ENCODE measurements at places on chromosomes 11 and 22.

- no peak for DNase-seq
Measured at GRCh38 chr22:23801238-23801821, 14.6 kb downstream of the SMARCB1 start.

- DNase-seq = peak; percentile 76
Measured at GRCh38 chr11:12125609-12126149, 15.3 kb downstream of the MICAL2 start.

DNA sequence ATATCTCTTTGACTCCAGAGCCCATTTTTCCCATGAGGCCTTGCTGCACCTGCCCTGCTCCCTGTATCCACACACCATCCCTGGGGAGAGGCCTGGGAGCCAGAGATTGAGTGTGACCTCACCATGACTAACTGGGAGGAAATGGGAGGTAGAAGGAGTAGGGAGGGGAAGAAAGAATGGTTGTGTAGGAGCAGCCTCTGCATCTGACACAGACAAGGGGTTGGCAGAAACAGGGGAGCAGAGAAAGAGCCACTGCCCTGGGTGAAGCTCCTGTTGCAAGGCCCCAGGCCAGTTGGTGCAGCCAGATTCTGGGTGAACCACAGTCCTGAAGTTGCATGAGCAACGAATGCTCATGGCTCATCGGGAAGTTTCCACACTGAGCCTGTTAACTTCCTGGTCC is 32.4 kb downstream of the POU2F3 start:
- DNase-seq = peak; percentile 64

DNA sequence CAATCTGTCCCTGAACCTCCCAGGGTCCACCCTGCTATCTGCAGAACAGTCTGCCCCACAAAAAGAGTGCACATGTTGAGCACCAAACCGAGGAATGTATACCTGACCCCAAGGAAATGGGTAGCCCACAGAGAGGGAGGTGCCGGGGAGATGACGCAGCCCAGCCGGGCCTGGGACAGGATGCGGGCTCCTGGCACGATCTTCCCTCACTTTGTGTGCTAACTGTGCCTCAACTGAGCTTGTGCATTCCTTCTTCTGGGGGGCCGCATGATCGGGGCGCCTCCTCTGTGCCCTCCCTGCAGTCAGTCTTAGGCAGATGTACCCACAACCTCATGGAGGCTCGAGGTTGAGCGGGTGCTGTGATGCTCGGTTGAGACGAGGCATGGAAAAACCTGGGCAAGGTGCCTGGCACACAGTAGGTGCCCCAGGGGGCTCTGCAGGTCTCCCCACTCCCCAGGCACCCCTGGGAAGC is 2.4 kb downstream of the GAS2L1 start:
- peak; percentile 79 for DNase-seq

GRCh38 chr22:40894417-40894816 is 32.5 kb upstream of the DNAJB7 start:
- DNase-seq = no peak

- DNase-seq = no peak
Measured at GRCh38 chr11:86746514-86746913, 53.8 kb upstream of the PRSS23 start.

DNA sequence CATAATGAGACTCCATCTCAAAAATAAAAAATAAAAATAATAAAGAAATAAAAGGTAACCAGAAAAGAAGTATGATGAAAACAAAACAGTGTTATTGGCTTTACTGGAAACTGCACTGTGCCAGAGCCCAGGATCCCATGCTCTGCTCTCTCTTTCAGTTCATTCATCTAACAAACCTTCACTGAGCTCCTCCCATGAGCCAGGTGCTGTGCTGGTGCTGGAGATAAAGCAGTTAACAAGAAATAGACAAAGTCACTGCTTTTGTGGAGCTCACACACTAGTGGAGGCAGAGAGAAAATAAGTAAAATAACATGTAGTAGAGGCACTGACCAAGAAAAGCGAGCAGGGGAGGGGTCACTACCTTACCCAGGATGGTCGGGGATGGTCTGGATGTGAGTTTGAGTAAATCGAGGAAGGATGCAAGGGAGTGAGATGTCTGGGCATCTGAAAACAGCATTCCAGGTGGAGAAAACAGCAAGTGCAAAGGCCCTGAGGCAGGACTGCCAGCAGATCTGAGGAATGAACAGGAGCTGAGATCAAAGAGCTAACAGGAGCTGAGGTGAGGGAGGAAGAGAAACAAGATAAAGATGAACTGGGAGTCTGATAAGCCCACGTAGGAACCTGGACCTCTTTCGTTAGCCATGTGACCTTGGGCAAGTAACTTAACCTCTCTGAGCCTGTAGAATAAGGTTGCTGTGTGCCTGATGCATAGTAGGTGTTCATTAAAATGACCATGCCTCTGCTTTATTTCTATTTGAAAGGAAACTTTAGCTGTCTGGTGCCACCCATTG is 31.3 kb upstream of the CD82 start:
- no peak for DNase-seq

DNA sequence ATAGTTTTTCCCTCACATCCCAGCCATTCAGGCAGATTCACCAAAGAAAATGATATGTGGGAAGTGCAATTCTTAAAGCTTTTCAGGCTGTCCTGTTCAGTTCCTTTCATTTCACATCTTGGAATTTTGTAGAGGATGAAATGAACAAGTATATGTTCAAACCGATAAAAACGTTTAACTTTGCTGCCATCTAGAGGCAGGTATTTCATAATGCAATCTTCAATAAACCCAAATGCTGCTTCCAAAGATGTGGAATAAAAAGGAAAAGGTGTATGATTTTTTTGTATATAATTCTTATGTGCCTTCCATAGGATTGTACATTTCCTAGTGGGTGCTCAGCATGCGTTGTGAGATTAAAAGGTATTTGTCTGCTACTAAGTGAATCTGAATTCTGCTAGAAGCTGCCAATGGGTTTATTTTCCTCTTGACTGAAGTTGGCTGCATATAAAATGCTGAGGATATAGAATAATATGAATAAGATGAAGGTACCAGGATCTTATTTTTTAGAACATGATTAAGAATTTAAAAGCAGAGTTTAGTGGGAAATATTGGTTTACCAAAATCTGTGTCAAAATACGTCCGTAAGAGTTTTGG is 199.3 kb downstream of the PGR start:
- DNase-seq = peak; percentile 68

GRCh38 chr11:62611705-62612365 is 740 bp downstream of the EML3 start:
- DNase-seq = peak; percentile 56

DNA sequence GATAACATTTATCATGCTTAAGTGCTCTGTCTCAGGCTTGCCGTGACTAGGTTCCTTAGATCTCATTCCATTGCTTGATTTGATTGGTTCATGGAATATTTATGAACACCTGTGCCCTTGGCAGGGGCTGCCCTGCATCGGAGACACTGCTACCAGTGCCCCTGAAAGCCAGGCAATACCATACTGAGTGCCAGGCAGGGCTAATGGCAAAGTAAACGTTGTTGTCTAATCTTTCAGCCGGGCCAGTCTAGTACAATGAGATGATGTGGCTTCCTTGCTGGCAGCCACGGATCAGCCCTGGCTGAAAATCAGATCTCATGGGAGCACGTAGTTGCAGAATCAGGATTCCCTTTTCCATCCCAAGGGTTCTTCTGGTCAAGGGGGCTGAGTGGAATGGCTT is 5.0 kb upstream of the PGA3 start:
- DNase-seq = no peak

GRCh38 chr11:103486604-103487003 is 377.4 kb downstream of the DYNC2H1 start:
- DNase-seq = no peak

DNA sequence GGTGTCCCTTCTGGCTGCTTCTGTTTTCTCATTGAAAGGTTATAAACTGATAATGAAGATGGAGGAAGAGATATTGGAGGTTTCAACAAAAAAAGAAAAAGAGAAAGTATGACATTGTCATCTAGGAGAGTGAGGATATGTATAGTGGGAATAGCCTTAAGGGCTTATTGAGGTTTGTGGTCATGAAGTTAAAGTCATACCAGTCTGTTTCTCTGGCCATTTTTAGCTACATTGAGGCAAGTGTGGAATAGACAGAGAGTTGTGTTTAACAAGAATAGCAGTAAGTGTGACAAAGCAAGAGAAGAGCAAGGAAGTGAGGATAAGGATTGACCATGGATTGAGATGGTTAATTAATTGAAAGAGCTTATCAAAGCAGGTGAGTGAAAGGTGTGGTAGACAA is 110.4 kb downstream of the ELP4 start:
- no peak for DNase-seq

GRCh38 chr11:31107649-31108048 is 261.9 kb downstream of the DCDC1 start:
- DNase-seq = no peak

DNA sequence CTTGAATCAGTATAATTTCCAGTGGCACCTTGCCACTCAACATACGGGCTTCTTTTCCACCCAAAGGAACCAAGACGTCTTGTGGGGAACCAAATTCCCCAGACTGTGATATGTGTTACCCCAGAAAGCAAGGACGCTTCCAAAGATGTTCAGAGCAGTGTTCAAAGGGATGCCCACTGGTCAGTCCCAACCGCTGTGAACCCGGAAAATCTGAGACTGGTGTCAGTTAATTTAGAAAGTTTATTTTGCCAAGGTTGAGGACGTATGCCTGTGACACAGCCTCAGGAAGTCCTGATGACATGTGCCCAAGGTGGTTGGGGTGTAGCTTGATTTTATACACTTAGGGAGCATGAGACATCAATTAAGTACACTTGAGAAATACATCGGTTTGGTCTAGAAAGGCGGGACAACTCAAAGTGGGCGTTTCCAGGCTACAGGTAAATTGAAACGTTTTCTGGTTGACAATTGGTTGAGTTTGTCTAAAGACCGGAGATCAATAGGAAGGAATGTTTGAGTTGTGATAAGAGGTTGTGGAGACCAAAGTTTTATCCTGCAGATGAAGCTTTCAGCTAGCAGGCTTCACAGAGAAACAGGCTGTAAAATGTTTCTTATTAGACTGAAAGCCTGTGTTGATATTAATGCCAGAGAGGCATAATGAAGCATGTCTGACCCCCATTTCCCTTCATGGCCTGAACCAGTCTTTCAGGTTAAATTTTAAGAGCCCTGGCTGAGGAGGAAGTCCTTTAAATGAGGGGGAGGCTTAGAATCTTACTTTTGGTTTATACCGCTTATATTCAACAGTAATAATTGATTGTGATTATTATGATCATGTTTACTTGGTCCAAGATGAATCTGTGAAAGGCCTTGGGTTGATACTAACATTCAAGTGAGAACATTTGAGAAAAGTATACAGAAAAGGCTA is 6.8 kb downstream of the APOL3 start:
- DNase-seq = no peak

DNA sequence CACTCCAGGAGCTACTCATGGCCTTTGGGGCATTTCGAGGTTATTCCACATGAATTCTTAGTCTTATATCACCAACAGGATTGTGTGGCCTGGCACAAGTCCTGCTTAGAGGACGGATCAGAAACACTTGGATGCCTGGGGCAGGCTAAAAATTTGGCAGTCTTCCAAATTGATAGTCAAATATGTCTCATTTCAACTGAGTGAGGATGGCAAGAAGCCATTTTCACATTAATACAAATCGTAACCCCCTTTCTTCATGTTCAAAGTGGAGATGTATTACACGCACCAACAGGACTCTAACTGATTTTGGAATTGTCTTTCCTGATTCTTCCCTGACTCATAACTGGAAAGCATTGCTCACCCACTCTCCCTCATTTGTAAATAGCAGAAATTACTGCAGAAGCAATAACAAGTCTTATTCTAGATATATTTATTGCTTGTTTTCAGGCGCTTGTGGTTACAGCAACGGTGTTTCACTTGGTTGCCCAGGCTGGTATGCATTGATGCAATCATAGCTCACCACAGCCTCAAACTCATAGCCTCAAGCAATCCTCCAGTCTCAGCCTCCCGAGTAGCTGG is 10.3 kb upstream of the CCDC86 start:
- DNase-seq = peak; percentile 52

GRCh38 chr11:74717221-74717969 is 13.8 kb downstream of the CHRDL2 start:
- no peak for DNase-seq

DNA sequence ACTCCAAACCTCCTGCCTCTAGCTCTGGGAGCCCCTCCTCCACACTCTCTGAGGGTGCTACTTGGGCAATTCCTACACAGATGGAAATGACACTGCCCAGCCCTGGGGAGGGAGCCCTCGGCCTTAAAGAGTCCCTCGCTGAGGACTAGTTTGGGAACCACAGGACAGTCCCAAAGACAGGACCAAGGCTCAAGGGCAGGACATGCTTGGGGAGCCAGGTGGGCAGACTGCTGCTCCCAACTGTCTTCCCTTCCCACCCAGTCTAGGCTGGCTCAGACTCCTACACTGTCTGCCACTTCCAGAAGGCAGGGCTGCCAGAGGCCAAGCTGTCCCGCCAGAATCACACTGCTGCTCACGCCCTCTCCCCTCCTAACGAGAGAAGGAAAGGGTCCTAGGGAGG is 9.8 kb downstream of the ARRB1 start:
- no peak for DNase-seq

DNA sequence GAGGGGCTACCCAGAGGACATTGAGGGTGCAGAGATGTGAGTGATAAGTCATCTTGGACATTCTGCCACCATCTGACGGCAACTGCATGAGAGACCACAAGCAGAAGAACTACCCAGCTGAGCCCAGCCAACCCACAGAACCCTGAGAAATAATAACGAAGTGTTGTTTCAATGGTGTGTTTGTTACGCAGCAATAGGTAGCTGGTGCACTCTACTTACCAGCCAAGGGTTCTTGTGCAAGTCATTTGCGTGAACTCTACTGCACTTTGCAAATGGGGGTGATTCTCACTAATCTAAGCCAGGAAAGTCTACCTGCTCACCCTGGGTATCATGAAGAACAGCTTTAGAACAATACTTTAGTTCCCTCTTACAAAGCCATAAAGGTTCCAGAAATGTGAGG is 15.8 kb upstream of the CELSR1 start:
- no peak for DNase-seq

DNA sequence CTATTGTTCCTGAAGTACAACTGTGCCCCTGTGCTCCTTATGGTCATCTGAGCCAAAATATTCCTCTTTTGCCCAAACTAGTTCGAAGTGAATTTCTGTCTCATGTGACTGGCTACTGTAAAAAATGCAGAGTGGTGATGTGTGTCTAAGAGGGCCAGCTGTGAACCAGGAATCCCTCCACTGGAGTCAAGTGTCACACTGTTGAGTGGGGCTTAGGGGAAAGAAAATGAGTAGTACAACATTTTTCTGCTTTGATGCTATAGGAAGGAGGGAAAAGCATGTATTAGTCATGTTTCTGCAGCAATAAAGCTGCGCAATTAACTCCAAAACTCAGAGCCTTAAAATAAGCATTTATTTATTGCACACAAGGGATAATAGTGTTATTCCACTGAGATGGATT is 39.8 kb upstream of the HMGXB4 start:
- no peak for DNase-seq

GRCh38 chr22:26410386-26410785 is 18.7 kb upstream of the ASPHD2 start:
- no peak for DNase-seq

DNA sequence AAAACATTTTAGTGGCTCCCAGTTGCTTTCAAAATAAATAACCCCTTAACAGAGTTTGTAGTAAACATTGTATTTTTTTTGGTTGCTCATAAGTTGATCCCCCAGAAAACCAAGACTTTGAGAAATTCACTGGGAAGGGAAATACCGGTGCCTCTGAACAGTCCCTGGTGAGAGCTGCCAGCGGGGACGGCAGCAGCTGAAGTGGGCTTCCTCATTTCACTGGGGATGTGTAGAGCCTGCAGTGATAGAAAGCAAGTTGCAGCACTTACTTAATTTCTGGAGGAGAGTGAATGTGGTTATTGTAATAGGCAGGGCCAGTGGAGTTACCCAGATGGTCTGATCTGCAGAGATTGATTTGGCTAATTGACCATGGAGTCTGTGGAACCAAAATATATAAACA is 18.6 kb upstream of the MCHR1 start:
- no peak for DNase-seq
